ENCODE measurements at places on chromosomes 5 and 9.
A peak's percentile ranks its signal among the peaks of the same experiment; 100 is the strongest.

DNA sequence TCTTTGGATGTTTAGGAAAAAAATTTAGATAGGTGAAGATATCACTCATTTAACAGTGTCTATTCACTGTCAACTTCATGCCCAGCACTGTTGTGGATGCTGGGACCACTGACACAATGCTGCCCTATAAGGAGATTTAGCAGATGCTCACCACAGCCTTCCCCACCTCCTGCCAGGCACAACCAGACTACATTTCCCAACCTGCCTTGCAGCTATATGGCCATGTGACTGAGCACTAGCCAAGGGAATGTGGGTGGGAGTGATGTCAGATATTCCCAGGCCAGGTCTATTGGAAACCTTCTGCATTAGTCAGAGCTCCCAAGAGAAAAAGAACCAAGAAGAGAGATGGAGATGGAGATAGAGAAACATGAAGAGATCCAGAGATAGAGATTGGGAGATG lies 302.6 kb upstream of the TAS2R1 start:
- no peak for DNase-seq

- DNase-seq, result no peak
These were observed 179.5 kb downstream of the NTRK2 start for GRCh38 chr9:84849049-84849448.

DNA sequence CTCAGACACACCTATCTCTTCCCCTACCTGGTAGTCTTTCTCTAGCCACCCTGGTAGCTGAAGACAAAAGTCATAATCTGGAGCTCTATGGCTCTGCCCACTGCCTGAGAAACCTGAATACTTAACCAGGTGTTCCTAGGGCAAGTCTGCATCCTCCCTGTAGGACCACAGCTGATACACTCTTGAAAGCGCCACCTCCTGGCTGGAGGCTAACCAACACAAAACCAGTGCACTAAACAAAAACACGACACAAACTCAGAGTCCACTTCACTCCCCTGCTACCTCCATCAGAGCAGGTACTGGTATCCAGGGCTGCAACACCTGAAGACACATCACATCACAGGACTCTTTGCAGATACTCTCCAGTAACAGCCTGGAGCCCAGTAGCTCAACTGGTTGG lies 84.6 kb upstream of the ANXA1 start:
- no peak for DNase-seq

- DNase-seq, result no peak
These were observed 86.3 kb downstream of the STK10 start for GRCh38 chr5:172101547-172102217.

DNA sequence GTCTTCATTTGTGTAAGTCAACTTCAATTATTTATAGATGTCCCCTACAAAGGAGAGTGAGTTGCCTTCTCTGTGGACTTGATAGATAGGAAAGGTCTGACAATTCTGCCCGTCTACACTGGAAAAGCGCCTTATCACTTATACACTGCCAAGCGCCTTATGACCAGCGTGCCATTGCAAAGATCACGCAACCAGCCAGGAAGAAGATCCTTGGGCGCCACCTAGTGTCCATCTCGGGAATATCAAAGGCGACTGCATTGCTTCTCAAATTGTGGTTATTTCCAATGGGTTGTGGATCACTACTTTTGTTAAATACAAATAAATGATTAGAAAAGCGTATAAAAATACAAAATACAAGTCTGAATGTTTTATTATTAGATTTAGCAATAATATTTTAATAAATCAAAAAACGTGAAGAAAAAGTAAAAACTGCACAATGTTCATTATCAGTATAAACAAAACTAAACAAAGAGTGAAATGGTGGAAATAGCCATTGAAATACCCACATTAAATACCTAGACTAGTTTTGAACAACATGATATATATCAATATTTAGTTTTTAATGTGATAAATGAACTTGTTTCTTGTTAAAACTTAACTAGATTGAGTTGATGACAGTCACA lies 27.8 kb downstream of the SUB1 start:
- DNase-seq, result peak; percentile 84

DNA sequence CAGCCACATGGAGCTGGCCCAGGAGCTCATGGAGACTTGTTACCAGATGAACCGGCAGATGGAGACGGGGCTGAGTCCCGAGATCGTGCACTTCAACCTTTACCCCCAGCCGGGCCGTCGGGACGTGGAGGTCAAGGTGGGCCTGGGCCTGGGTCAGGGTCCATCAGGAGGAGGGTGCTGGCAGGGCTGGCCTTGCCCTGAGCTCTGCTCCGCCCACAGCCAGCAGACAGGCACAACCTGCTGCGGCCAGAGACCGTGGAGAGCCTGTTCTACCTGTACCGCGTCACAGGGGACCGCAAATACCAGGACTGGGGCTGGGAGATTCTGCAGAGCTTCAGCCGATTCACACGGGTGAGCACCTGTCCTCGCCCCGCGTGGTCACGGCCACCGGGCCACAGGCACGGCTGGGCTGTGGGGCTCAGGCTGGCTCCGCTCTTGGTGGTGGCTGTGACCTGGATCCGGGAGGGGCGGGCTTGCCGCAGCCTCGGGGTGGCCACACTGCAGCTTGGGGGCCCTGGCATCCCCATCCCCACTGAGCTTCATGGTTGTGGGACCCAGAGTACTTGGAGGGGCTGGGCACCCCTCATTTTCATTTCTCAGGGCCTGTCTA lies 7.1 kb downstream of the DPP7 start:
- no peak for DNase-seq

GRCh38 chr5:18882154-18882553 lies 1105.8 kb downstream of the CDH18 start:
- DNase-seq, result no peak

GRCh38 chr5:75199071-75199470 lies 37.6 kb downstream of the ANKRD31 start:
- no peak for DNase-seq

DNA sequence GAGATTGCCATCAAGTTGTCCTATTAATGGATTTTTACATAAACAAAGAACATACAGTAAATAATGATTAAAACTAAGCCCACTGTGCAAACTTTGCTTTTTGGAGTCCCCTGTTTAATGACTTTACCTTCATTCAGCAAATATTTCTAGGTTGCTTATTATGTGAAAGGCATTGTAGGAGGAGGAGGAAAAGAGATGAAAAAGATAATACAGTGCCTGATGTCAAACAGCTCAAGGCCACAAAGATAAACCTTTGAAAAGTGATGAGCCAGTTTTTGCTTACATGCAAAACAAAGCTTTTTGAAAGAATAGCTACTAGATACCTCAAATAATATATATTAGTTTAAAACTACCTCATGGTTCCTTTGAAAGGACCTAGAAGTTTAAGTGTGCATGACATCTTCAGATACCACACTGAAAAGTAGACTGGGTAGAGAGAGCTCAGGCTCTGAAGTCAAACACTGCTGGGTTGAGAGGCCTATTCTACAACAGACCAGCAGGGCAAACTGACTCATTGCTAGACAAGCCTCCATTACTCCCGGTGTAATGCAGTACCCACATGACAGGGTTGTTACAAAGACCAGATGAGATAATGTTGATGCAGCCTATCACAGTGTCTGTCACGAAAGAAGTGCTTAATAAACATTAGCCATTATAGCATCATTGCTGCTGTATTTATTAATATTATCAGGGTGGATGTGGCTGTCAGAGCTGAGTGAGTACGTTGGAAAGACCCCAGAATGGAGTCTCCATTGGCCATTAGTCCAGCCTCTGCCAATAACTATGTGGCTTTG lies 11.8 kb downstream of the DEPDC1B start:
- no peak for DNase-seq
